ENCODE measurements at places on chromosomes 5 and 9. TPM values are rescaled to one million over a fixed set of nuclear protein-coding genes. Genes with fewer than 3 reads are reported as not detected.

Gene LECT2
- not detected for total RNA-seq

Gene GALNT12
- total RNA-seq, result 10.9 TPM

Gene GABBR2
- total RNA-seq, result not detected

Gene RLN2
- 2.8 TPM for total RNA-seq

Gene PLPP7
- 0.35 TPM for total RNA-seq

Gene PCDHGA4
- 0.12 TPM for total RNA-seq

Gene PIP5KL1
- total RNA-seq, result 2.3 TPM

Gene STXBP1
- total RNA-seq, result 18.8 TPM

Gene DDX4
- total RNA-seq, result not detected

Gene MYOT
- not detected for total RNA-seq

Gene FAM81B
- total RNA-seq, result not detected

Gene FOXD4L3
- total RNA-seq, result 0.14 TPM

Gene COL5A1
- 0.23 TPM for total RNA-seq

Gene STPG3
- total RNA-seq, result not detected

All from activated naive CD8-positive, alpha-beta T cell treated with anti-CD3 and anti-CD28 coated beads for 36 hours (primary cell).